ENCODE measurements at places on chromosomes 16 and 17.

- no peak for DNase-seq
These were observed 24.5 kb upstream of the ZNF287 start for GRCh38 chr17:16593356-16594102.

DNA sequence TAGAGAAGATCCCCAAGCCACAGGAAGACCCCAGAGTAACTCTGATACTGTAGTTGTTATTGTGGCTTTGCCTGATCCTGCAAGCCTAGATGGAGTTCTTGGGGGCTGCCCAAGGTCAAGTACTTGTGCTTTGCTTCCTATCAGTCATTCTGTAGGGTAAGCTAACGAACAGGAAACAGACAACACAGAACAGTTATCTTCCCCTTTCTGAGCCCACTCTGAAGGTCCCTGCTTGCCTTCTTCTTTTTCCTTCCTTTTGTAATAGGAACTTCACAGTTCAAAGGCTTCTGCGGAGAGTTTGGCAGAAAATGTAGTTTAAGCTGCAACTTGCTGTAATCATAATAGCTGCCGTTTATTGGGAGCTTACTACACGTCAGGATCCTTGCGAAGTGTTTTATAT, 494.1 kb upstream of the ERCC4 start:
- DNase-seq, result no peak

GRCh38 chr17:46782250-46782953, 36.1 kb downstream of the WNT3 start:
- peak; percentile 80 for DNase-seq

GRCh38 chr17:11144358-11145233, 96.4 kb upstream of the SHISA6 start:
- DNase-seq, result peak; percentile 15

- DNase-seq, result peak; percentile 75
These were observed 5.0 kb downstream of the CX3CL1 start for GRCh38 chr16:57377080-57377841.

GRCh38 chr16:27366687-27367460, 35.1 kb upstream of the IL21R start:
- DNase-seq, result no peak

DNA sequence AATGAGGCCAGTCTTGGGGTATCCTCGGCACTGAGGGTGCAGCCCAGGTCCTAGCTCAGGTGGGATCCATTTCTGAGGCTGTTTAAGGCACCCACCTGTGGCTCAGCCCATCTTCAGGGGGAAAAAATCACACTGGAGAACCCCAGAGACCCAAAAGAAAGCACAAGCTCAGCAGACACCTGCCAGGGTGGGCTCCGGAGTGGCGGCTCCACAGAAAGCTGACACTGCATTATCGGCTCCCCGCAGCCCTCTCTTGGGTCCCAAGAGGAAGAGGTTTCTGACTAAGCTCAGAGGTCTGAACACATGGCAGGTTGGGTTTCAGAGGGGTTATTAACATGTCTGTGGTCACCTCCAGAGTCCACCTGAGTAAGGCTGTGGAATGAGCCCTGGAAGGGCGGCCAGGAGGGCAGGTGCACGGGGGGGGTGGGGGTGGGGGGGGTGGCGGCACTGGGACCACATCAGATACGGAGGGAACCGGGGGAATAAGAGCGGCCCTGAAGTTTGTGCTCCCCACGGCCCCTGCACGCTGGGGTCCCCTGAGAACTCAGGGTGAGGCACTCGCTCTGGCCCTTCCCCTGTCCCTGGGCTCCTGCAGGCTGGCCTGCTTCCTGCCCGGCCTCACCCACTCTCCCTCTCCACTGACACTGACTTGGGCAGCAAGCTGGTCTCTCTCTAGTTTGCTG, 79.5 kb downstream of the TIMM22 start:
- no peak for DNase-seq

- DNase-seq, result no peak
These were observed 573.5 kb downstream of the WWOX start for GRCh38 chr16:78672779-78673556.

DNA sequence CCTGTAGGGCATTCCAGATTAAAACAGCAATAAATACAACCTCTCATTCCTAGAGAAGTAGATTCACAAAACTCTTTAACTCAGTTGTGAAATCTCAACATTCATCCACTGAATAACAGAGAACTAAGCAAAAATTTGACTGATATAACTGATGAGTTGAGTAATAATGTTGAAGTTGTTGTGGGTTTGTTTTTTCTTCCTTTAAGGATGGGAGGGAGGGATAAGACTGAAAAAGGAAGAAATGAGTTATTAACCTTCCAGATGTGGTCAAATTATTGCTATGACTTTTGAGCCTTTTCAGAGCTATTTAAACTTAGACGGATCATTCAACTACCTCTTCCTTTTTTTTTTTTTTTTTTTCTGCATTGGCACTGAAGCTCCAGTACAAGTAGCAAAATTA, 38.6 kb downstream of the SKAP1 start:
- DNase-seq, result no peak

- DNase-seq, result peak; percentile 71
These were observed at the start of gene TEX19 for GRCh38 chr17:82358465-82359350. TSS of gene TEX19 (plus strand) at chr17:82359247. CDS start at chr17:82362151, 2,904 bp downstream.

- DNase-seq, result no peak
These were observed 252.5 kb downstream of the SLC39A11 start for GRCh38 chr17:72840019-72840418.

GRCh38 chr16:30996985-30997724, 12.1 kb downstream of the HSD3B7 start:
- DNase-seq, result peak; percentile 75

DNA sequence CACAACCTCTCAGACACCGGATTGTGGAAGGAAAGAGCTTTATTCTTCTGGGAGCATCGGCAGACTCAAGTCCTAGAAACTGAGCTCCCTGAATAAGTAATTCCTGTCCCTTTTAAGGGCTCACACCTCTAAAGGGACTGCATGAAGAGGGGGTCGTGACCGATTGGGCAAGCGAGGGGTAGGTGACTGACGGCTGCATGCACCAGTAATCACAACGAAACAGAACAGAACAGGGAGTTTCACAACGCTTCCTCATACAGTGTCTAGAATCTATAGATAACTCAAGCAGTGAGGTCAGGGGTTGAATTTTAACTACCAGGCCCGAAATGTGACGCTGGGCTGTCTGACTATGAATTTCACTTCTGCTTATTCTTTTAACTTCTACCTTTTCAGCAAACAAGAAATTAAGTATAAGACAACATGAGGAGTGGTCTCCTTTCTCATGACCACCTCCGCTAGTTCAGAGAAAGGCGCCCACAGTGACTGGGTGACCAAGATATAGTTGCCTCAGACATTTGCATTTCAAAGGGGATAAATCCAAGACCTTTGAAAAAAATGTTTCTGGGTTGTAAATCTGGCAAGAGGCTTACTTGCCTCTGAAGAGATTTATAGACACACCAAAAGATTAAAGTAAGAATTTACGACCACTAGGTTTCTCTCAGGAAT, 88.4 kb upstream of the ATF7IP2 start:
- no peak for DNase-seq

- DNase-seq, result no peak
These were observed 6.9 kb downstream of the PIMREG start for GRCh38 chr17:6450926-6451832.

- DNase-seq, result no peak
These were observed 42.7 kb upstream of the ICAM2 start for GRCh38 chr17:64063088-64063487.

GRCh38 chr16:71499775-71500364, 10.7 kb upstream of the ZNF19 start:
- peak; percentile 74 for DNase-seq

- DNase-seq, result peak; percentile 81
These were observed 493 bp downstream of the PLSCR3 start for GRCh38 chr17:7393613-7394451.

DNA sequence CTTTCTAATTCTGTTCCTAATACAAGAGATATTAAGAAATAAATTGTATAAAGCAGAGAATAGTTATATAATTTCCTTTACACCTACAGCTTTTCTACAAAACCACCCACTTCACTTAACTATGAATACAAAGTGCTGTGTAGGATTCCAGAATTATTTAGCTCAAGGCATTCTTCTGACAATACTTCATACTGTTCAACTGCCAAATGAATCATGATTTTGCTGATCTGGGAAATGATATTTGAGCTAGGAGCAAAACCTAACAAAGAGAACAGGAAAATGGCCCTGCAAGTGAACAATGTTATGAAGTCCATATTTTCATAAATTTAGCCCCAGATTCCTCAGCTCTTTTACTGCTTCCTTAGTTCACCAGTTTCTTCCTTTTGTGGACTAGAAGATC, 12.9 kb downstream of the BBS2 start:
- DNase-seq, result no peak

DNA sequence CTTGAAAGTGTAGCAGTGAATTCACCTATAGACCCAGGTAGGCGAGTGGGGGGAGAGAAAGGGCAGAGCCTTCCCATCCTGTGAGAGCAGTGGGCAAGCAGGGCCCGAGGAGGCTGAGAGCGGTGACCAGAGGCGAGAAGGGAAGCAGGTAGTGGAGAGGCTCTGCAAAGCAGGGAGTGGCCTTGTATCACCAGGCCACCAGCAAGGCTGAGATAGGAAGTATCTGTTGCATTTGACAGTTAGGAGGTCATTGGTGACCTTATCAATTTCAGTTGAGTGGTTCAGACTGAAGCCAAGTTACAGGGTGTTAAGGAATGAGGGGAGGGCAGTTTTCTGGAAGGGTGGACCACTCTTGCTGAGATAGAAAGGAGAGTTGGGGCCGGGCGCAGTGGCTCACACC, 10.7 kb upstream of the HSD3B7 start:
- no peak for DNase-seq

DNA sequence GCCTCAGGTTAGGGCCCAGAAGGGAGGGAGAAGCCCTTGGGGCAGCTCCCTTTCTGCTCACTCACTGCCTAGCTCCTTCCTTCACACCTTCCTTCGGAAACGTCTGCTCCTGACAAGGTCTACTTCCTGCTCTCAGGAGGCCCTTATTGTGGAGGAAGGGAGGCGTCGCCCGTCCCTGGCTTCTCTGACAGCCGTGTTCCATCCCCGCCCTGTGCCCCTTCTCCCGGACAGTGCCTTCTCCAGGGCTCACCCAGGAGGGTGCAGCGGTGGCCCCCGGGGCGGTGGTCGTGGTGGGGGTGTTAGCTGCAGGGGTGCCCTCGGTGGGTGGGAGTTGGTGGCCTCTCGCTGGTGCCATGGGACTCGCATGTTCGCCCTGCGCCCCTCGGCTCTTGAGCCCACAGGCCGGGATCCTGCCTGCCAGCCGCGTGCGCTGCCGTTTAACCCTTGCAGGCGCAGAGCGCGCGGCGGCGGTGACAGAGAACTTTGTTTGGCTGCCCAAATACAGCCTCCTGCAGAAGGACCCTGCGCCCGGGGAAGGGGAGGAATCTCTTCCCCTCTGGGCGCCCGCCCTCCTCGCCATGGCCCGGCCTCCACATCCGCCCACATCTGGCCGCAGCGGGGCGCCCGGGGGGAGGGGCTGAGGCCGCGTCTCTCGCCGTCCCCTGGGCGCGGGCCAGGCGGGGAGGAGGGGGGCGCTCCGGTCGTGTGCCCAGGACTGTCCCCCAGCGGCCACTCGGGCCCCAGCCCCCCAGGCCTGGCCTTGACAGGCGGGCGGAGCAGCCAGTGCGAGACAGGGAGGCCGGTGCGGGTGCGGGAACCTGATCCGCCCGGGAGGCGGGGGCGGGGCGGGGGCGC, 231.9 kb downstream of the SEC14L1 start:
- DNase-seq, result peak; percentile 77

DNA sequence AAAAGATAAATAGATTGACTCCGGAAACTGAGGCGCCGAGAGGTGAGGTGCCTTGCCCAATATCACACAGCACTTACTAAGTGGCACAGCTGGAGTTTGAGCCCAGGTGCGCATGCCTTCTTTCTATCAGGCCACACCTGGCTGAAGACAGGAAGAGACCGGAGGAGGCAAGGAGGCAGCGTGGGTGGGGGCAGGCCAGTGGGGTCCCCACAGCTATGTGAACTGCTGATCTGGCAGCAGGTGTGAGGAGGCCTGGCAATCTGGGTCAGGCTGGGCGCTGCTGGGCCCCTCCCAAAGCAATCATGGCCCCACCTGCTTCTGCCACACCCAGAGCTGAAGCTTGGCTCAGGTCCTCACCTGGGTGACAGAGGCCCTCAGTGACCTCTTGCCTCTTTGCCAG, 1.9 kb upstream of the GDPD3 start:
- DNase-seq, result peak; percentile 20

GRCh38 chr17:63929860-63930766, 2.0 kb downstream of the CD79B start:
- DNase-seq, result no peak

DNA sequence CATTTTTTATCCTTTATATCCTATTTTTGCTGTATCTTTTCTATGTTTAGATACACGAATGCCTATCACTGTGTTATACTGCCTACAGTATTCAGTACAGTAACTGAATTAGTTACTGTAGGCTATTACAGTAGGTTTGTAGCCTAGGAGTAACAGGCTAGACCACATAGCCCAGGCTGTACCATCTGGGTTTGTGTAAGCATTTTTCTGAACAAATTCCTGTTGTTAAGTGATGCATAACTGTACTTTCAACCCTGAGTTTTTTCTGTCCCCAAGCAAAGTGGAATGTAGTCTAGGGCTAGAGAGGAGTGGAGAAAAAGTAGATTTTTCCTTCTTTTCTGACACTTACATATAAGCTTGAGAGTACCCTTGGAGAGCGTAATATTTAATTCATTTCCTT, 282.1 kb downstream of the HS3ST3B1 start:
- DNase-seq, result no peak

DNA sequence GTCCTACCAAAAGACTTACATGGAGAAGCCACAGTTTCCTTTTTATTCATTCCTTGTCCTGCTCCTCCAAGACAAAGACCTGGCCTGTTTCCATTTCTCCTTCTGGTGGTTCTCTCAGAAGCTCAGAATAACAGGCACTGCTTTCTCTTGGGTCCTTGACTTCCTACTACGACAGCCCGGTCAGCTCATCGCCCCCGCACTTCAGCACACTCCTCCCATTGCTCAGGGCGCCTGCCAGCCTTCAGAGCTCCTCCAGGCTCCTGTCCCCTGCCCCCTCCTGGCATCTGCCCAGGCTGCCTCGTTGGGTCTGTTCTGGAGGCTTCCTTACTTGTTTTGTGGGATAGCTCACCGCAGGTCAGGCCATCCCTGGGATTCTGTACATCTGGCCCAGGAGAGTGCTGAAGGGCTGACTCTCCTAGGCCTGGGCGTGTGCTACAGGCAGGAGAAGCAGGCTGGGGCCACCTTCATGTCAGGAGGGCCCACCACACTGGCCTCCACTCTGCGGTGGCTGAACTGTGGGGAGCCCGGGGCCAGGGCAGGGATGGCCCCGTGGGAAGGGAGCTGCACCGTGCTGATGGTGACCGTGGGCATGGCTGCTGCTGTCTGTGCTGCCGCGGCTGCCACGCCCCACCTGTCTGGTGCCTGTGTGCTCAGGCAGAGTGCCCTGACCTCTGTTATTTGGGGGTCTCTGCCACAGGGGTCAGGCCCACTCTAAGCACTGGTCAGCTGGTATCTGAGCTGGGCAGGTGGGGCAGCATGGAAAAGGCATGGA, 17.7 kb downstream of the TCF25 start:
- DNase-seq, result no peak

- DNase-seq, result no peak
These were observed 158.9 kb downstream of the MAP2K6 start for GRCh38 chr17:69573396-69573795.

GRCh38 chr17:33602981-33603380, 309.9 kb upstream of the ASIC2 start:
- DNase-seq, result peak; percentile 0

- no peak for DNase-seq
These were observed 33.8 kb downstream of the CHD9NB start for GRCh38 chr16:53018834-53019416.

GRCh38 chr17:29158096-29158487, 22.1 kb downstream of the MYO18A start:
- DNase-seq, result no peak
